ENCODE measurements at places on chromosomes 12 and 14. TPM values are rescaled to one million over a fixed set of nuclear protein-coding genes. Genes with fewer than 3 reads are reported as not detected.

DNA sequence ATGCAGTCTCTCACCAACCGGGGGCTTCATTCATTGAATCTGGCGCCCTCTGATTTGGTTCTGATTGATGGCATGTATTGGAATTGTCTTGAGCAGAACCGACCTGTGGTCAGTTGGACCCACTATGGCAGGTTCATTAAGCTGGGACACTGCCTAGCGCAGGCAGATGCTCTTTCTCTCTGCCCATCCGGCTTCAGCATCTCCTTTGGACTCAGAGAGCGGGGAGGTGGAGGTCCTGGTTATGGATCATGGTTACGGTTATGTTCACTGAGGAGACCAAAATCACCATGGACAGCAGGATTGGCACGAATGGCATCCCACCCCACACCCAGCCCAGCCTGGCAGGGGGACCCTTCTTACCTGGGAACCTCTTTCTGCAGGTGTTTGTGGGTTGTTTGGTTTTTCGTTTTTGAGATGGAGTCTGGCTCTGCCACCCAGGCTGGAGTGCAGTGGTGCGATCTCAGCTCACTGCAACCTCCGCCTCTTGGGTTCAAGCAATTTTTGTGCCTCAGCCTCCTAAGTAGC, 16.4 kb upstream of the BCL7A start:
- DNase-seq, result no peak

- no peak for DNase-seq
Observed at GRCh38 chr12:98894412-98895085, 249.5 kb downstream of the APAF1 start.

- DNase-seq, result no peak
Observed at GRCh38 chr14:100567877-100568163, 19.4 kb downstream of the BEGAIN start.

GSKIP gene
- 21.7 TPM for total RNA-seq

SLC35E3 gene
- 4.9 TPM for total RNA-seq

C1S gene
- 2.4 TPM for total RNA-seq

GLT1D1 gene
- not detected for total RNA-seq

MYL6B gene
- 94.3 TPM for total RNA-seq

Data from HCT116 (cell line).